ENCODE measurements at places on chromosomes 6 and 20. TPM values are rescaled to one million over a fixed set of nuclear protein-coding genes. Genes with fewer than 3 reads are reported as not detected.
A peak's percentile ranks its signal among the peaks of the same experiment; 100 is the strongest.

DNA sequence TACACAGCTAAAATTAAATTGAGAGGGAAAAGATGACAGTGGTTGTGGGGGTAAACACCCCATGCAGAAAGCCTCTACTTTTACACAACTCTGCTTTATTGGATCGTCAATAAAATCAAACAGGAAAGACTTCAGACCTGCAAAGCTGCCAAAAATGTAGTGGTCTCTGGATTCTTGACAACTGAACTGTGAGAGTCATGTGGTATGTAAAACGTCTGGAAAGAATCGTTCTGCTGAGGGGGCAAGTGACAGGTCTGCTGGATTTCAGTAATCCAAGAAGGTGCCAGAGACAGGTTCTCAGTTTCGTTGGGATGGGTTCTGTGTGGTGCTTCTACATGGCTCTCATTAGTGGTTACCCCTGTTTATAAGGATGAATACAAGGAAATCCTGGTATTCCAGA lies 63.3 kb downstream of the TSPYL4 start:
- H3K36me3 ChIP-seq, result peaks cover 4% of the 10 kb centered on the region
- peaks cover 29% of the 10 kb centered on the region for H3K4me1 ChIP-seq
- H3K27me3 ChIP-seq, result no peaks in the 10 kb centered on the region
- DNase-seq, result no peak

DNA sequence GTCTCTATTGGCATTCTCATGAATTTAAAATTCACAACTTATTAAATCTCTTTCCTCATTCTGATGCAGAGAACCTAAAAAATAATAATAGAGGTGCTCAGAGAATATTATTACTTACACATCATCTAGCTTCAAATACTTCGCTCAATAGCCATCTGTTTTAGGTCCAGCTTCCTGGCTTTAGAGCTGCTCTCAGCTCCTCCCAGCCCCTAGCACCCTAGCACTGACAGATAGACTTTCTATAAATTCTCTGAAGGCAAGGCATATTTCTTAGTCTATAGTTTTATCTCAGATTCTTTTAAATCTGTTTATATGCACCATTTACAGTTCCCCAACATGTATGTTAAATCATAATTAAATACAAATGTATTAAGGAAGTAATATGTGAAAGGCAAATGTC lies 281.3 kb downstream of the PTPRK start:
- no peak for DNase-seq
- H3K36me3 ChIP-seq, result no peaks in the 10 kb centered on the region
- no peak overlapping the region for H3K4me3 ChIP-seq
- no peaks in the 10 kb centered on the region for H3K27me3 ChIP-seq

Gene SIRPB2
- not detected for total RNA-seq

DNA sequence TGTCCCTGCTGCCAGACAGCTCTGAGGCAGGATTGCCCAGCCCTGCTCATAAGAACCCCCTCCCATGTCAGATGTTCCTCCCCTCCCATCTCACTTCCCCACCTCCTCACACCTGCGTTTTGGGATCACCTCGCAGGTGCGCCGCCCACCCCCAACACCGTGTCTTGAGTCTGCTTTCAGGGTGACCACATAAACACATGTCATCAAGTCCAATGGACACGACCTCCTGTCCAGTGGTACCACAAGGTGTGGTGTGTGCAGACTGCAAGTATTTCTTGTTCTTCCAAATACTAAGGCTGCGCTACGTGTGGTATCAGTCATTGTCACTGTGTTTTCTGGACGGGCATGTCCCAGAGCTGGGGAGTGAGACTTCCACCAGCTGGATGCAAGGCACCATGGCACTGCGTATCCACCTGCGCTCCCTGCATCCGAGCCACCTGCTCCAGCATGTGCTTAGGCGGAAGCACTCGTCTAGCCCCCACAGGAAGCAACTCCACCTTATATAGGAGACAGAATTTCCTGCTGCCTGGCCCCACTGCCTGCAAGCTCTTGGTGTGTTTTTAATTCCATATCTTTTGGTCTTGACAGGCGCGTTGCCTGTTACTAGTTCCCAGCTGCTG lies 119.7 kb upstream of the NXT1 start:
- peaks cover 2% of the 10 kb centered on the region for H3K36me3 ChIP-seq
- H3K27ac ChIP-seq, result no peak overlapping the region
- DNase-seq, result no peak
- H3K4me1 ChIP-seq, result peaks cover 14% of the 10 kb centered on the region
- no peak overlapping the region for H3K4me3 ChIP-seq

Gene TRAPPC3L
- total RNA-seq, result 0.19 TPM

DNA sequence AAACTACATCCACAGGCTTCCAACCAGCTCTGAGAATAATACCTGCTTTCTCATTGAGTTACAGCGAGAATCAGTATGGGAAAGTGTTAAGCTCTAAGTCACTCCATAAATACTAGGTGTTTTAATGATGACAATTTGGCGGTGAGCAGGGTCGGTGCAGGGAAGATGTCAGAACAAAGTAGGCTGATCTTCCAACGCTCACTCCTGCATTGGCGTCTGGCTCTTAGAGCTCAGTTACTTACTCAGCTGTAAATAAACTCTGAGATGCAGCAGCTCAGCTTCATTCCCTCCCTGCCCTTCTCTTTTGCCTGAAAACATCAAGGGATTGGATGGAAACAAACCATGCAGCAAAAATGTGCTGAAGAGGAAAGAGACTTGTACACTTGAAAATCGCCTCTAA lies 102.5 kb upstream of the SPACA1 start:
- H3K27me3 ChIP-seq, result peaks cover 31% of the 10 kb centered on the region
- H3K4me1 ChIP-seq, result peaks cover 6% of the 10 kb centered on the region
- no peak overlapping the region for H3K4me3 ChIP-seq
- H3K36me3 ChIP-seq, result no peaks in the 10 kb centered on the region
- H3K27ac ChIP-seq, result no peak overlapping the region

- peaks cover 62% of the 10 kb centered on the region for H3K4me1 ChIP-seq
- H3K36me3 ChIP-seq, result peaks cover 18% of the 10 kb centered on the region
- no peak for DNase-seq
- peak overlapping the region; percentile 74 for H3K27ac ChIP-seq
- H3K27me3 ChIP-seq, result no peaks in the 10 kb centered on the region
- H3K4me3 ChIP-seq, result no peak overlapping the region
Measured at GRCh38 chr6:111427341-111428116, 55.5 kb downstream of the REV3L start.

Gene ERVFRD-1
- not detected for total RNA-seq

- H3K4me1 ChIP-seq, result no peaks in the 10 kb centered on the region
- no peaks in the 10 kb centered on the region for H3K36me3 ChIP-seq
- no peak overlapping the region for H3K27ac ChIP-seq
- no peak overlapping the region for H3K4me3 ChIP-seq
- H3K27me3 ChIP-seq, result peaks cover 26% of the 10 kb centered on the region
Measured at GRCh38 chr6:127606131-127606562, 29.2 kb downstream of the C6orf58 start.

Gene PKIB
- 42.1 TPM for total RNA-seq

DNA sequence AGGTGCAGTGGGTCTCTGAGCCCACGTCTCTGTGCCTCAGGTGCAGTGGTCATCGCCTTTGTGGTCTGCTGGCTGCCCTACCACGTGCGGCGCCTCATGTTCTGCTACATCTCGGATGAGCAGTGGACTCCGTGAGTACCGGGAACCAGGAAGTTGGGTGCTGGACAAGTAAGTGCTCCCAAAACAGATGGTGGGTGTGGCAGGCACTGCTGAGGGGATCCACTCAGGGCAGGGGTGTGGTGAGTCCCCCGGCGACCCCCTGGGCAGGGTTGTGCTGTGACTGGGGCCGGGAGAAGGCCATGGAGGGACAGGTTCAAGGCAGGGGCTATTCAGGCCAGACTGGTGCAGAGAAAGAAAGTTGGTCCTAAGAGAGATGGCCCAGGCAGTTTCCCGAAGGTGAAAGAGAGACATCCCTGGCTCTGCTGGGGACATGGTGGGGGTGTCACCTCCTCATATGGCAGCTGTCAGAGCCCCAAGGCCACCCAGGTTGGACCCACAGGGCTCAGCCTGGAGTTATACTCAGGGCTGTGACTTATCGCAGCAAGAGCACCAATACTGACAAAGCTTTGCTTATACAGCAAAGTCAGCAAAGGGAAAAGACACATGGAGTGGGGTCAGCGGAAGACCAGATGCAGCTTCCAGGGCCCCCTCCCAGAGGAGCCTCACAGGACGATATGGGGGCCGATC lies 37.9 kb upstream of the MRGBP start:
- peaks cover 25% of the 10 kb centered on the region for H3K27me3 ChIP-seq
- H3K4me1 ChIP-seq, result no peaks in the 10 kb centered on the region
- H3K4me3 ChIP-seq, result no peak overlapping the region
- H3K36me3 ChIP-seq, result peaks cover 2% of the 10 kb centered on the region
- DNase-seq, result peak; percentile 40
- H3K27ac ChIP-seq, result no peak overlapping the region

- peaks cover 15% of the 10 kb centered on the region for H3K36me3 ChIP-seq
- H3K27ac ChIP-seq, result no peak overlapping the region
- no peaks in the 10 kb centered on the region for H3K4me1 ChIP-seq
- no peak for DNase-seq
- H3K27me3 ChIP-seq, result no peaks in the 10 kb centered on the region
- no peak overlapping the region for H3K4me3 ChIP-seq
Measured at GRCh38 chr6:43334466-43335095, 26.0 kb upstream of the CRIP3 start.

Gene ZC2HC1B
- total RNA-seq, result not detected

Gene ADGB
- not detected for total RNA-seq

DNA sequence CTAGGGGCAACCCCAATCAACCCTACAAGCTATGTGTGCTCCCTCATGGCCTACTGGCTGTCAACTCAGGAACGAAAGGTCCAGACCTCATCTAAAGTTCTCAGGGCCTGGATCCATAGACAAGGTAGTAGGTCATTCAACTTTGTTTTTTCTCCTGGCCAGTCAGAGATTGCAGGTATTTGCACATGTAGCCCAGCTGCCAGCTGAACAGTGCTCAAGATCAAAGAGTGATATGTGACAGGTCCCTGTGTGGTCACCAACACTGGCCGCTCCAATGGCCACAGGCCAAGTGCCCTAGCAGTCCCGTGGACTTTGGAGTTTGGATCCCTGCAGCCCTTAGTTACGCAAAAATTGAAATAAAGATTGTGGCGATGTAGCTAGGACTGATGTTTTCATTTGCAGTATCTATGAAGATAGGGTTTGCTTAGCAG lies 60.6 kb upstream of the ATXN1 start:
- peaks cover 3% of the 10 kb centered on the region for H3K4me1 ChIP-seq
- H3K36me3 ChIP-seq, result no peaks in the 10 kb centered on the region
- no peak for DNase-seq
- H3K27ac ChIP-seq, result no peak overlapping the region
- H3K27me3 ChIP-seq, result no peaks in the 10 kb centered on the region

Data from chondrocyte (in vitro differentiated cells).